ENCODE measurements at places on chromosomes 4 and X.

- DNase-seq: no peak
Measured at GRCh38 chrX:153641627-153642026, 5.4 kb upstream of the DUSP9 start.

GRCh38 chrX:2640436-2641150 lies 50.5 kb upstream of the CD99 start:
- no peak for DNase-seq

DNA sequence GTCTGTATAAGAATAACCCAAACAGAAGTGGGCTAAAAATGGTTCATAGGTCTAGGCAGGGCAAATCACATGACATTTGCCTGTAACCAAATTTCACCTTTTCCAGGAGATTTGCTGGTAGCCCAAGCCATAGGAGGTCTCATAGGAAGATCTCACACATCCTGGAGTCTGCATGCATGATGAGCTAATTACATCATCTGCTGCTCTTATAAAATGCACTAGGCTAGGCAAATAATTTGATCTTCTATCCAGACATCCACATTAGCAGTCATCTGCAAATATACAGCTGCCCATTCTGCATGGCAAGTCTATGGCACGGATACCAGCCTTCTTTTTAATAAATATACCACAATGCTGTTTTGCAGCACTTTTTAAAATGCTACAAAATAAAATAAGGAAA lies 87.2 kb downstream of the MAPK10 start:
- DNase-seq: no peak

DNA sequence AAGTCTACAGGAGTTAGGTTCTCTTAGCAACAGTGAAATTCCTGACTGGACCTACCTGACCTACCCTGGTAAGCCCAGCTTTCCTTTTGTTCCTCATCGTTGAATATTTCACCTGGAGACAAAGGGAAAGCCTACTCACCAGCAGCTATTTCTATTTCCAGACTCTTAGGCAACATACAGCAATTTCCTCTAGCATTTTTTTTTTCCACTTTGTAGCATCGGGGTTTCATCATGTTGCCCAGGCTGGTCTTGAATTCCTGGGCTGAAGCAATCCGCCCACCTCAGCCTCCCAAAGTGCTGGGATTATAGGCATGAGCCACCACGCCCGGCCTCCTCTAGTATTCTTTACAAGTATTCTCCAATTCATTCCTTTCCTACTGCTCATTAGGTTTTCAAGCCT lies 6.8 kb upstream of the S100G start:
- DNase-seq: peak; percentile 26

DNA sequence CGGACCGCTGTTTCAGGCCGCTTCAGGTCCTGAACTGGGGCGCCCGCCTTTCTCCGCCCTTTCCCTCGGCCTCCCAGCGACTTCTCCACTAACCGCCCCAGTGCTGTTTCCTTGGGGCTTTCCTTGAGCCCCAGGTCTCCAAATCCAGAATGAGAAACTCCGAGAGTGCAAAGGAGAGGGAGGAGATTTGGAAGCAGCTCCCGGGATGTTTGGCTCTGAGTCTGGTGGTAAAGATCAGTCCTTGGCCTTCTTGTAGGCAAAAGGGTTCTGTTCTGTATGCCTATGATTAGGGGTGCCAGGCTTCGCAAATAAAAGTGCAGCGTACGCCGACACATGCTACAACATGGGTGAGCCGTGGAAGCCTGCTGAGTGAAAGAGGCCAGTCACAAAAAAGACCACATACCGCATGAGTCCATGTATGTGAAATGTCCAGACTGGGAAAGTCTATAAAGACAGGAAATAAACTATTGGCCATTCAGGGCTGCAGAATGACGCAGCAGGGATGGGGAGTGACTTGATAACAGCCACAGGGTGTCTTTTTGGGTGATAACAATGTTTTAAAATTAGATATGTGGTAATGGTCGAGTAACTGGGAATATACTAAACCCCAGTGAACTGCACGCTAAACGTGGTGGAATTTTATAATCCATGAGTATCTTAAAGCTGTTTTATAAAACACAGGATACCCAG lies 99.8 kb downstream of the TRAPPC11 start:
- DNase-seq: no peak

DNA sequence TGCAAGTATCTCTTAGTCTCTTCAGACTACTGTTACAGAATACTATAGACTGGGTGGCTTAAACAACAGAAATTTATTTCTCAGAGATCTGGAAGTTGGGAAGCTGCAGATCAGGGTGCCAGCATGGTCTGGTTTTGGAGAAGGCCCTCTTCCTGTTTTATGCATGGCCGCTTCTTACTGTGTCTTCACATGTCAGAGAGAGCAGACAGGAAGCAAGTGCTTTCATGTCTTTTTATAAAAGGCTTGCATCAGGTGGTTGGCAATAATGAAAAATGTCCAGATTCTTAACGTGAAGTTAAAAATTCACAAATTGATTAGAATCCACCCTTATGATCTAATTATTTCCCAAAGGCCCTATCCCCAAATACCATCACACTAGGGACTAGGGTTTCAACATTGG lies 284.9 kb downstream of the RPA4 start:
- no peak for DNase-seq

DNA sequence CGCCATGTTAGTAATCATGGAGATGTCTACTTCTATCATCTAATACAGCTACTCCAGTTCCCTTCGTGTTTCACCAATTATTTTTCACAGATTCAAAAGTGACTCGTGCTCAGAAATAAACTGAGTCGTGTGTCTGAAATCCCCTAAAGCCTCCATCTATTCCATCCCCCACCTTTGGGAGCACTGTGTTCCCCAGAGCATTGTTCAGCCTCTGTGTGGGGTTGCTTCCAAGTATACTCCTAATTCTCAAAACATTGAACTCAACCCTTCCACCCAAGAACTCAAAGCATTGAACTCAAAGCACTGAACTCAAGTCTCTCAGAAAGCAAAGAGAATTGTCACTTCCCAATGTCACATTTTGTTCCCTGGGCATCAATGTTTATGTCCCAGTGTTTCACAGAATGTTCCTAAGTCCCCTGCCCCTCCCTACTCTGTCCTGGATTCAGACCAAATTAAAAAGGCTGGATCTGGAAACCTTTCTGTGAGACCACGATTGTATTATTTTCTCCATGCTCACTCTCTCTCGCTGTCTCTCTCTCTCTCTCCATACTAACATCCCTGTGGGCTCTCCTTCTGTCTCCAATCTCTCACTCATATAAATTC lies 138.5 kb upstream of the QRFPR start:
- DNase-seq: no peak

DNA sequence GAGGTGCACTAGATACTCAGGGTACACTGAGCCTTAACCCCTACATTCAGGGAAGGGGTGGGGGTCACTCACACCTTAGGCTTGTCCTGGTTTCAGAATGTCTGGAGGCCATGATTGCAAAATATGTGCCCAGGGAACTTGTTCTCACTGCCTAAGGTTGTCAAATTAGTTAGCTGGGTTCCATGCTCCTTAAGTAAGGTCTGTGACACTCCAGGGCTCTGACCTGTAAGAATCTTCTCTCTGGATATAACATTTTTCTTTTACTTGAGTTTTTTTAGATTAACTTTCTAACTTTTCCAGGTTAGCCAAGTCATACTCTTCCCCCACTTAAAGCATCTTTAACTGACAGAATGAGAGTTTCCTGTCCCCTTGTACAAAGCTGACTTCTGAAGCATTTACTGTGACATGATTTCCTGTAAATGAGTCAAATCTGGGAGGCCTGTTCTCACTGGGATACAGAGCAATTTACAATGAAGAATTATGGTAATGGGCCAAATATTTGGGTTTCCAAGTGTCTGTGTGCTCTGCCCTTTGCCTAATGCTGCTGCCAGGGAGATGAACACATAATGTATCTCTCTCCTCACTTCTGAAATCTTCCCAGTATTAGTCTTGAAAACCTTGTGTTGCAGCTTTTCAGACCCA lies 101.7 kb downstream of the GATB start:
- peak; percentile 68 for DNase-seq

DNA sequence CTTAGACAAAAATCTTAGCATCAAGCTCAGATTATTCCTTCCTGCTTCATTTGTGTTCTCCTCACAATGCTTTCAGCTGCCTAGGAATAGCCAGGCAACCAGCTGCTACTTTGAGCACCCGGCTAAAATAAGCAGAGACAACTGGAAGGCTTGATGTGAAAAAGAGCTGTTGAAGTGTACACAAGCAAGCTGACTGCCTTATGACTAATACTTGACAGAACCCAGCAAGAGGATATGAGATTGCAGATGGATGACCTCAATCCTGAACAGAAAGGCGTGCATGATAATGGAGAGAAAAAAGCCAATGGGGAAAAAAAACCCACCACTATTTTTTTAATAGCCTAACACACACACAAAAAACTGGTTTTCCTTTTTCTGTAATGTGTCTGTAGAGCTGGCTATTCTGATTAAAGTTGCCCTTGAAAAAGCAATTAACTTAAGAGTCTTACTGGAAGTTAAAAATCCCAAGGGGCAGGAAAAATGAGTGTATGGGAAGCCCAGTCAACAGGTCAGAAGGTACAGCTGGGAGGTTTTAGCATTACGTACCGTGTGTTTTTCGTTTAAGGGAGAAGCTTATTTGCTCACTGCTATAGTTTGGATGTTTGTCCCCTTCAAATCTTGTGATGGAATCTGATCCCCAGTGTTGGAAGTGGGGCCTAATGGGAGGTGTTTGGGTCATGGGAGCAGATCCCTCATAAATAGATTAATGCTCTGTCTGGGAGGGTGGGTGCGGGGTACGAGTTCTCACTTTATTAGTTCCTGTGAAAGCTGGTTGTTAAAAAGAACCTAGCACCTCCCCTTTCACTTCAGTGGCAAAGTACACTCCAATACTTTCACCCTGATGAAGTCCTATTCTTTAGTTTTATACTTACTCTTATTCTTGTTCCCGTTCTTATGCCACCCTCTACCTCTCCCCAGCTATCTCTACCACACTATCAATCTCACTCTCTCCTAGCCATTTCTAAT lies 37.1 kb upstream of the HERC6 start:
- DNase-seq: peak; percentile 97

DNA sequence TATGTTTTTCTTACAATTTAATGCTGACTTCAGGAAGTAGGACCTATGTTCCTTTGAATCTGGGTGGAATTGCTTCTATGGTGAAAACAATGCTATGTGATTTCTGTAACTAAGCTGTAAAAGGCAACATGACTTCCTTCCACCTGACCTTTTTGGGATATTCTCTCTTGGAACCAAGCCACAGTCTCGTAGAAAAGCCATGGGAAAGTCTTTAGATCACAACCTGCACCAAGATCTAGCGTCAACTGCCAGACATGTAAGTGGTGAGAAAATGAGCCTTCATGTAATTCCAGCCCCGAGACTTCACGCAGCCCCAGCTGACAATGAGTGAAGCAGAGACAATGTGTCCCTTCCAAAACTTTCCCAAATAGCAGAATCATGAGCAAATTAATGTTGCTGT lies 297.0 kb upstream of the DCAF8L1 start:
- DNase-seq: no peak

GRCh38 chrX:40908026-40908425 lies 172.7 kb upstream of the MED14 start:
- peak; percentile 6 for DNase-seq

GRCh38 chr4:159383562-159383931 lies 280.7 kb downstream of the RAPGEF2 start:
- DNase-seq: no peak

DNA sequence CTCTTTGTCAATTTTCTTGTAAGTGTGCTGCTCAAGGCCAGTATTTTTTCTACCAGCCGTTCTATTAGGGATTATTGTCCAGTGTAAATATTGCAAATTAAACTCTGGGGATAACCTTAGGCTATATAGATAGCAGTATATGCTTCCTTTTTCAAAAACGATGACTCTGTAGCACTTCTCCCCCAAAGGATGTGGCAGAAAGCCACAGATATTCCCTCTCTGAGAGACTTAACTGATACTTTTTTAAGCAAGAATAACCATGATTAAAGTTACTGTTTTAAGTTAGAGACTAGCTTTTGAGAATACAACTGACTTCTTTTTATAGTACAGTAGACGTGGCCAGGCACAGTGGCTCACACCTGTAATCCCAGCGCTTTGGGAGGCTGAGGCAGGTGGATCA lies 130.0 kb downstream of the FHIP1A start:
- DNase-seq: no peak

DNA sequence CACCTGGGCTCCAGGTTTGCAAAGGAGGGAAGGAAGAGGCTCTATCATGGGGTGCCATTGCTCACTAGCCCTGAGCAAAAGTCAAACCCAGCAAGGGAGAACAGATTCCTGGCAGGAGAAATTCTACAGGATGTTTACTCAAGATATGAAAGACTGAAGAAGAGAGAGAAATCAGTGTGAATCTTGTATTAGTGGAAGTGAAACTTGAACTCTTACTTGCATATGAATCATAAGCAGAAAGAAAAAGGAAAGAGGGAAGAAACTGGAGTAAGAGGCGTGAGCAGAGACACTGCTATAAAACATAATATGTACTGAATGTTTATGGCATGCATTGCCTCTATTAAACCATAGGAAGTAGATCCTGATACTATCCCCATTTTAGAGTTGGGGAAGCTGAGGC lies 60.9 kb downstream of the C4orf46 start:
- no peak for DNase-seq

DNA sequence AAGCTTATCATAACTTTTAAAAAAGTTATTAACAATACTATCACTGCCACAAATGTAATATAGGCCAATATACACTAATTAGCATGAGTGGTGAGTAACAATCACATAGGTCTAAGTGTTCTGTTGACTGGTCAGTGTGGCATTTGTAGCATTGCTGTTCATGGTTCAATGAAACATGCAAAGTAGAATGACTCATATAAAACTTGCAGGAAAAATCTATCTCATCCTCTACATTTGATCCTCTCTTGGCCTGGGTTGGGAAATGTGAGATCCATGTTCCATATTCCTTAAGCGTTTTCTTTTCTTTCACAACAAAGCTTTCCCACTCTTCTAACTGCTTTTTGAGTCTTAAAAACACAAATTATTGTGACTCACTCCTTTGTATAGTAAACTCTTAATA lies 1418.7 kb downstream of the FSTL5 start:
- DNase-seq: no peak

GRCh38 chrX:153578200-153578835 lies 20.6 kb downstream of the CCNQ start:
- DNase-seq: no peak

DNA sequence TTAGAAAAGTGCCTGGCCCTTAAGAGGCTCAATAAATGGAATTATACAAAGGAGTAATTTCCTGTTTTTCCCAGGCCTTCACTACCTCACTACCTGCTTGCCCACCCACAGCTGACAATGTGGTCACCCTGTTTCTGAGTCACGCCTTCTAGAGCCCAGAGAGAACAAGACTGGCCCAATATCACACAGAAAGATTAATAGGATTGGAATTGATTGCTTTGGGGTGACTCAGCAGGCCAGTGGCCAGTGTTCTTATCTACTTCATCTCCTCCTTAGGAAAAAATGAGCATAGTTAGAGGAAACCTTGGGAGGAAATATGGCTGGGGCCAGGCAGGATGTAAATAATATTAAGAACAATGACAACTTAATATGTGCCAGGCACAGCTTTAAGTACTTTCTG lies 4.5 kb upstream of the FGF16 start:
- DNase-seq: peak; percentile 63

- no peak for DNase-seq
Measured at GRCh38 chrX:50375481-50376267, 95.0 kb downstream of the DGKK start.
